ENCODE measurements at places on chromosomes 2 and 18.
A peak's percentile ranks its signal among the peaks of the same experiment; 100 is the strongest.

GRCh38 chr18:40004246-40004645, 1950.8 kb upstream of the PIK3C3 start:
- DNase-seq: no peak

GRCh38 chr18:69291044-69291443, 109.6 kb upstream of the DOK6 start:
- DNase-seq: no peak

- no peak for DNase-seq
These were observed 87.0 kb upstream of the MAP4K3 start for GRCh38 chr2:39524061-39524460.

GRCh38 chr2:159922563-159922962, 124.6 kb upstream of the CD302 start:
- DNase-seq: no peak

DNA sequence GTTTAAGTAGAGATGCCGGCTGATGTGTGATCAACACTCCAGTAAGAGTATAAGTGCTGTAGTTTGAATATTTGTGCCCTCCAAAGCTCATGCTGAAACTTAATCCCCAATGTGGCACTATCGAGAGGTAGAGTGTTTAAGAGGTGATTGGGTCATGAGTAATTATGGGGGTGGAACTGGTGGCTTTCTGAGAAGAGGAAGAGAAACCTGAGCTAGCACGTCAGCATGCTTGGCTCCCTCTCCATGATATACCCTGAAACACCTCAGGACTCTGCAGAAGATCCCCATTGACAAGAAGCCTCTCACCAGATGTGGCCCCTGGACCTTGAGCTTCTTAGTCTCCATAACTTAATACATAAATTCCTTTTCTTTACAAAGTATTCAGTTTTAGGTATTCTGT, 584.8 kb downstream of the TSN start:
- no peak for DNase-seq

- no peak for DNase-seq
These were observed 549.4 kb upstream of the HS6ST1 start for GRCh38 chr2:128867936-128868636.

DNA sequence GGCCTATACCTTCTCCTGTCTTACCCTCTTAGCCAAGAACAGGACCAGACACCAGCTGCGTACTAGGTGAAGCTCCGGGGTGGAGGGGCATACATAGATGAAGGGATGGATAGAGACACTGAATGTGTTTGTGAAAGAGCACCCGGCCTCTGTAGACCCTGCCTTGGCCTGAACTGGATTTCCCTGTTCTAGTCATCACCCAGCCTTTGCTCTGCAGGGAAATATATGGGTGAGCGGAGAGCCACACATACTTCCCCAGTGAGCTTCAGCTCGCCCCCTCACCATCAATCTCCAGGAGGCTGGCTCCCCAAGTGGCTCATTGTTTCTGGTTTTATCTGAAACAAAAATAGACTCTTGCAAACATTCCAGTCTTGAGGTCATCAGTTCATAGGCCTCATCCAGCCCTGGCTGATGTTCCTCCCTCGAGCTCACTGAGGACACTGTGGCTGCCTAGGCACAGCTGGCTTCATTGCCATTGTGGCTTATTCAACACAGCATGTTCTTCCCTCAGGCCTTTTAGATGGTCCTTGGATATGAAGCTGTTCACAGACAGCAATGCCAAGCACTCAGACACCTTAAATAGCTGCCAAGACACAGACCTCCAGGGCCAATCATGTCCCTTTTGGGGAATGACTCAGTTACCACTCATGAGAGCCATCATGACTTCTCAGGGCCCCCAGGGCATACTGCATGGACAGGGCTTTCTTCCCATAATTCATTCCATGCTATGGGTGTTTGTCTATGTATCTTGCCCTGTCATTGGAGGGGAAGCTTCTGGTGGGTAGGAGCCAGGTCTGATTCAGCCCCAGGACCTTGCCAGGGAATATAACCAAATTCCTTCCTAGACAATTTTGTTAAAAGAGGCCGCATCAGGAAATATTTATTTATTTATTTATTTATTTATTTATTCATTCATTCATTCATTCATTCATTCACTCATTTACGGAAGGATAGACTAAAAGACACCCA, 82.4 kb downstream of the TTC32 start:
- DNase-seq: peak; percentile 95

DNA sequence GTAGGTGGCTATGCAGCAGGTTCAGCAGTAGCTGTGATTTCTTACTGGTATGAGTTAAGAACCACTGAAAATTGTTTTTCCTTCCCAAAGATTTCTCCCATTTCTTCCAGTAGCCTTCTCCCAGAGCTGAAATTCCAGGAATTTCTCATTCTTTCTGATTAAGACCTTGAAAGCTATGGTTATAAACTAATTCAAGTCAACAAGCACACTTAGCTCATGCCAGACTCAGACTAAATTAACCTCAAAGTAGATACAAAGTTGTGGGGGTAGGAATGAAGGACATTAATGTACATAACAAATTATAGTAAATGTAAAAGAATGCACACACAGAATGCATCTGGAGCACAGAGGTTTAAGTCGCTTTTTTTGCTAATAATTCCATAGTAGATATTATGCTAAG, 103.6 kb upstream of the SOX11 start:
- no peak for DNase-seq

All from astrocyte of the spinal cord (primary cell).